ENCODE measurements at places on chromosomes 2 and 18. TPM values are rescaled to one million over a fixed set of nuclear protein-coding genes. Genes with fewer than 3 reads are reported as not detected.

ZNF396 gene
- total RNA-seq: 3.0 TPM

RNF181 gene
- total RNA-seq: 239 TPM

RPRD1A gene
- 37.4 TPM for total RNA-seq

CDKL4 gene
- total RNA-seq: 1.7 TPM

LAMA3 gene
- total RNA-seq: 9.5 TPM
